T-helper 17 cell (primary cell): ENCODE measurements at places on chromosomes 11 and 22. TPM values are rescaled to one million over a fixed set of nuclear protein-coding genes. Genes with fewer than 3 reads are reported as not detected.

- DNase-seq, result no peak
Measured at GRCh38 chr11:46540807-46541206, 53.0 kb downstream of the AMBRA1 start.

Gene HBE1
- not detected for total RNA-seq

DNA sequence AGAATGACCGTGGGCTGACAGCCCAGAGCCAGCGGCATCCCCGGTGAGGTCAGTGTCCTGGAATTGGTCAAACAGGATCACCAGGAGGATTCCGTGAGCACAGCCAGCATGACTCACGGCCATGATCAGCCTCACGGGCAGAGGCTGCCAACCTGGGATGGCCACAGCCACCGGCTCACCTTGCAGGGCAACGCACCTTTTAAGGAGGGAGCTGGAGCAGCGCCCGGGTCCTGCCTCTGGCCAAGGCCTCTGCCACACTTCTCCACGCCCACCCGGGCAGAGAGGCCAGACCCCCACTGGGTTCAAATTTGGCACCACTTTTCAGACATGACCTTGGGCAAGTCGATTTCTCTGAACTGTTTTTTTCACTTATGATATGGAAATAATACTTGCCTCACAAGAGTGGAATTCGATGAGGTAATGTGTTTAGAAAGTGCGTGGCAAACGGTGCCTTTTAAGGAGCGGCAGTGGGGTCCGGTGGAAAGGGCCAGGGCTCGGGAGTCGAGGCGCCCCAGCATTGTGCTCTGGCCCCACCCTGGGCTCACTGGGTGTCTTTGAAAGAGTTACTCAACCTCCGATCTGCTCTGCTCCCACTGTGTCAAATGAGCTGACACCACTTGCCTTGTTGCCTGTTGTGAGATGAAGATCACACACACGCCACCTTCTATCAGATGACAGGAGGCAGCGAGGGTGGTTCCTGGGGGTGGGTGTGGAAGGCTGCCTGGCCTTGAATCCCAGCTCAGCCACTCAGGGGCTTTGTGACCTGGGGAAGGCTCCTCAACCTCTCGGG is 16.0 kb downstream of the TXN2 start:
- DNase-seq, result no peak

GRCh38 chr11:78560153-78560552 is 14.5 kb downstream of the NARS2 start:
- DNase-seq, result no peak

- DNase-seq, result no peak
Measured at GRCh38 chr22:29715705-29716104, 4.1 kb upstream of the CABP7 start.

DNA sequence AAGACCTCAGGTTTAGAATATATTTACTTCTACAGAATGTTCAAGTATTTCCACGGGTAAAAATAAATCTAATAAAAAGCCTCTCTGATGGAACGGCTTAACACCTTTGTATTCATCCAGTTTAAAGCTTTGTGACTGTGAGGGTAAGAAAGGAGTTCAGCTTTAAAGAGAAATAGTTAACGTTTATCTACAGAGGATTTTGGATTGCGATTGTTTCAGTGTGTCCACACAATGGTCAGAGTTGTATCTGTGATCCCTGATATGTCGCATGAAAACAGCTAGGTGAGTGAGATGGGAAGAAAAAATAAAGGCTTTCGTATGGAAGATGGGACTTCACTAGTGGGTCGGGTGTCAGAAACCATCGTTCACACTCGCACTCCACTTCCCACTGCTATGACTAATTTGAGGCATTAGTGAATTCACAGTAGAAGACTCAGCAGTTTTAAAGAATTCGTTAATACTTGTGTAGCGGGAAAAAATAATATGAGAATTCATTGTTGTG is 1.6 kb downstream of the APLP2 start:
- no peak for DNase-seq

Gene SAA4
- not detected for total RNA-seq

DNA sequence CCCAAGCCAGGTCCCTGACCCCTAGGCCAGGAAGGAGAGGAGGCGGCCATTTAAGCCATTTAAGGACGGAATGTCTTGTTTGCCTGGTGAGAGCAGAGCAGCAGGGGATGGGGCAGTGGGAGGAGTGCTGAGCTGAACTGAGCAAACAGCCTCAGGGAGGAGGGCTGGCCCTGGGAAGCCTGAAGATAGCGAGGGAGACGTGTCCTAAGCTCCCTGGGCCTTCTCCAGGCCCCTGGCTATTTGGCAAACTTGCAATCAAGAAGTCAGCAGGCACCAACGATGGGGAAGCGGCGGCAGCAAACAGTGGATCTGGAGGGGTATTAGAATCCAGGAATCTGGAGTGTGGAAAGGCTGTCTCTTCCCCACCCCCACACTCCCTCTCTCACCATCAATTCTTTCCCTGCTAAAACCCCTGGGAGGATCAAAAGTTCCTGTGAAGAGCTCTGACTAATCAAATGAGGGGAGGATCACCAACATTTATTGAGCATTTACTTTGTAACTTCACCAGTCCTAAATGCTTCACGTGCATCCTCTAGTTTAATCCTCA is 8.8 kb downstream of the BCL9L start:
- no peak for DNase-seq

- DNase-seq, result no peak
Measured at GRCh38 chr11:27244900-27245299, 118.1 kb downstream of the CCDC34 start.

Gene MIAT
- 116 TPM for total RNA-seq

GRCh38 chr22:48593551-48593950 is 1234.1 kb downstream of the BRD1 start:
- no peak for DNase-seq

Gene CD6
- 568 TPM for total RNA-seq

DNA sequence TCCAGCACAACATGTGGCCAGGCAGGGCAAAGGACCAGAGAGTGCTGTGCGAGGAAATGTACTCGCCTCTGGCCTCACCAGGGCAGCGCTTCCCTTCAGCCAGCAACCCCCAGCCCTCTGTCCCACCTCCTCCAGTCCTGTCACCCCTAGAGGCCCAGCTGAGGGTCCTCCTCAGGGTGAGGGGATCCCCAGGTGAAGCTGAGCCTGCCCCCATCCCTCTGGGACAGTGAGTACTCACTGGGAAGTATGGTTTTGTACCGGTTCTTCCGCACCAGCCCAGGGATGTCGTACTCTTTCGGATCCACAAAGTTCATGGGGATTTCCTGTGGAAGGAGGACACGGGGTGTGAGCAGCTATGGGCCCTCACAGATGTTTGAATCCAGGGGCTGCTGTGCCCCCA is 11.7 kb upstream of the IGSF22 start:
- DNase-seq, result no peak

Gene EFCAB6
- 0.16 TPM for total RNA-seq

DNA sequence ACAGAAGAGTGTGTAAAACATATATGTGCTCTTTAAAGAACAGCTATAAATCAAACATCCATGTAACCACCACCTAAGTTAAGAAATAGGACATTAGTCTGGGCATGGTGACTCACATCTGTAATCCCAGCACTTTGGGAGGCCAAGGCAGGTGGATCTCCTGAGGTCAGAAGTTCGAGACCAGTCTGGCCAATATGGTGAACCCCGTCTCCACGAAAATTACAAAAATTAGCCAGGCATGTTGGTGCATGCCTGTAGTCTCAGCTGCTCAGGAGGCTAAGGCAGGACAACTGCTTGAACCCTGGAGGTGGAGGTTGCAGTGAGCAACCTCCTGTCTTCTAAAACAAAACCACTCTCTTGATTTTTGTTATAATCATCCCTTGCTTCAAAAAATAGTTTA is 103.3 kb downstream of the LRRC32 start:
- no peak for DNase-seq

DNA sequence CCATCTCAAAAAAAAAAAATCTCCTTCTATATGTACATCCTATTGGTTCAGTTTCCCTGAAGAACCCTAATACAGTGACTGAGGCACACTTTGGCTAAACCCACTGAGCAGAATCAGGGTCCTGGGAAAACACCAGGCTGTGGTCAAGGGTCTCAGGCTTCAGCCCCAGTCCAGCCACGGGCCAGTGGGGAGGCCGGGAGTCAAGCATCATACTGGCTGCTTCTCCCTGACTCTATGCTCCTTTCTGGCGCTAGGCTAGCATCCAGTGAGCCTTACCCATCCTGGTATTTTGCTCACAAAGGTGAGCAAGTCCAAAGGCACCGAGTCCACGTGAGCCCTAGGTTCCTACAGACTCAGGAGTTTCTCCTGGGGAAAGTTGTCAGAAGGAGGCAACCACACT is 752.5 kb downstream of the BRD1 start:
- DNase-seq, result no peak

Gene SMCO4
- total RNA-seq, result 8.9 TPM

DNA sequence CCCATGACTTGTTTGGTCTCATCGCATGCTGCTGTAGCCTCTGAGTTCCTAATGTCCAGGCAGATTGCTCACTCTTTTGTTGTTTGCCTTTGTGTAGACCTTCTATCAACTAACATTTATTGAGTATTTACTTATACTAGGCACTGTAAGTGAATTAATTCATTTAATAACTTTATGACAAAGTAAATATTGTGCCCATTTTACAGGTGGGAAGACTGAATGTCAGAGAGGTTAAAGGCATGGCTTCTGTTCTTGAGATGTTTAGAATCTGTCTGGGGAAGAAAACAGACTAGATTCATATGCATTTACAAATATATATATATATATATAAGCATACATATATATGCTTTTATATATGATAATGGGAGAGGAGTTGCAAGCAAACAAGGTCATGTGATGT is 27.1 kb downstream of the EHF start:
- no peak for DNase-seq

Gene OR8G1
- total RNA-seq, result not detected

DNA sequence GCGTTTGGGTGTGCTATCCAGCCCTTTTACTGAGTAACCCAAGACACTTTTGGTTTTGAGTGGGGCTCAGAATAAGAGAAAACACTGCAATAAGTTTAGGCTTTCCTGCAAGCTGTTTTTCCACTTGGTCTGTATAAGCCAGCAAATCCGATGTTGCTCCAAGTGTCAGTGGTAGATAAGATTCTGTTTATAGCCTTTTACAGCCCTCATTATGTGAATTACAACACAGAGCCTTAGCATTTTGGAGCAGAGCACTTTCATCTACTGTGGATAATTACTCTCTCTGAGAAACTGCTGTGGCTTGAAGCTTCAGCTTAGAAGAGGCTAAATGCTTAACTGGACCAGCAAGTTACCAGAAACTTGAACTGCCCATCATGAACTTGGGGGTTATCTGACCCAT is 601.1 kb downstream of the JRKL start:
- DNase-seq, result no peak

- DNase-seq, result no peak
Measured at GRCh38 chr11:34356130-34356529, 1.7 kb downstream of the ABTB2 start.

Gene IL10RA
- total RNA-seq, result 262 TPM

- no peak for DNase-seq
Measured at GRCh38 chr11:79439886-79440570, 802 bp downstream of the TENM4 start.

Gene APOA4
- not detected for total RNA-seq

Gene CHRDL2
- not detected for total RNA-seq

- no peak for DNase-seq
Measured at GRCh38 chr11:61201476-61201875, 1.8 kb upstream of the PGA3 start.

DNA sequence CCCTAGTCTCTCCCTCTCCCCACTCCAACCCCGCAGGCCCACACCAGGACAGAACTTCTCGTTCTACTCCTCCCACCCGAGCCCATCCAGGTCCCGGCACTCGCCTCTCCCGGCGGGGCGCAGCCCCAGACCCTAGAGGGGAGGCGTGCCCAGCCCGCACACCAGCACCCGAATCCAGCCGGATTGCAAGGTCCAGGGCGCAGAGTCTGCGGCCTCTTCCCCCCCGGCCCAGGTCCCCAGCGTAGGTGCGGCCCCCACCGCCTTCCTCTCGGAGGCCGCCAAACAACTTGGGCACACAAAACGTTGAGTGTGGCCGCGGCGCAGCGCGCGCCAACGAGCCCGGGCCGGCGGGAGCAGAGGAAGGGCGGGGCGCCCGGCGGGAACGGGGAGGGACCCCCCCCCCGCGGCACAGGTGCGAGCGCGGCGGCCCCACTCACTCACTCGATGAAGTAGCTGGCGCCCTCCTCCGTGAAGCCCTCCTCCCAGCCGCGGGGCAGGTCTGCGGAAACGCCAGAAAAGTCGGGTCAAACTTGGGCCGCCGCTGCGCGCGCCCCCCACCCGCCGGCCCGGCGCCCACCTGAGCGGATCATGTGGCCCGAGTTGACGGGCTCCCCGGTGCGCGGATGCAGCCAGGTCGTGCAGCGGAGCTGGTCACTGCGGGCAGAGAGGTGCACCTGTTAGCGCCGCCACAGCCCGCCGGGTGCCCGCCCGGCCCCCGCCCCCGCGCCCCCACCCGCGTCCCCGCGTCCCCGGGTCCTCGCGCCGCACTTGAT is 480 bp downstream of the PLEKHA7 start:
- DNase-seq, result no peak

GRCh38 chr11:134756811-134757540 is 344.9 kb upstream of the B3GAT1 start:
- DNase-seq, result no peak

DNA sequence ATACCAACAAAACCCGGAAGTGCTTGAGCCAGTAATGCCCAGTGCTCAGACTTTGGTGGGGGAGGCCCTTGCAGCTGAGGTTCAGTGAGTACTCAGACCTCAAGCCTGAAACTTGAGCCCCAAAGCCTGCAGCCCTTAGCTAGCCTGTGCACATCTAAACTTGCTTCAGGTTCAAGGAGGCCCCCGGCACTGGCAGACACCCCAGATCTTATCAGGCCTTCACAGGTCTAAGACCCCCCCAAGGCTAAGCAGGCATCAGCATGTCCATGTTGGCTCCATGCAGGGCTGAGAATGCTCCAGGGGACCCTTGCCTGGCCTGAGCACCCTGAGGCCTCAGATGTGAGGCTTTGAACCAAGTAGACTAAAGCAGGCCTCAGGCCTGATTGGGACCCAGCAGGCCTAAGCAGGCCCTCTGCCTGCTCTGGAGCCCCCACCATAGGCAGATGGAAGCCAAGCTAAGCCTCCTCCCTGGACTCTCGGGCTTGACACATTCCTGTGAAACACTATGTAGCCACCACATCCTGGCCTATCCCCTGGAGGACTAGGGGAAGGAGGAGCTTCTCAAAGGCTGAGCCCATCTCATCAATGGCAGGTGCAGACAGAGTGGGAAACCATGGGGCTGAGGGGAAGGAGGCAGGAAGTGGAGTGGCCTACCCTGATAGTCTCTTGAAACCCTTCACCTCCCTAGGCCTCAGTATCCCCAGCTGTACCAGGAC is 1.2 kb upstream of the CASTOR1 start:
- DNase-seq, result no peak

DNA sequence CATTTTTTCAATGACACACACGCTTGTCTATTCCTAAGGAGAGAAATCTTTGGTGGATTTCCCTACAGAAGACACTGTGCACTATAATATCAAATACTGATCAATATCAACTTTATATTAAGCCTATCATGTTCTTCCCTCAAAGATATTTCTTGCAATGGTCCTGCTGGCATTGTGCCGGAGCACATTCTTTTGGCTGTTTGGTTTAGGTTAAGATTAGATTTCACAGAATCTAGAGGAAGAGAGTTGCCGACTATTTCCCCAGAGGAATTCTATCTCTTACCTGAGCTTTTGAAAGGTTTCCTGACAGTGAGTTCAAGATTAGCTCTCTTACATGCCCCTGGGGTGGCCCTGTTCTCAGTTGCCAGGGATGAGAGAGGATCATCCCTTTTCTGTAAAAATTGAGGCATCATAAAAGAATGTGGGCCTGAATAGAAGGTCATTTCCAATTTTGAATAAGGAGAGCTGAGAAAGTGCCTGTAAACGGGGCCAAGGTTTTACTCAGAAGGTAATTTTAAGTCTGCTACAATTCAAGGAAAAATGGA is 180.6 kb upstream of the ARHGAP20 start:
- DNase-seq, result no peak
